ENCODE measurements at places on chromosomes 2 and 18.

- DNase-seq, result no peak
These were observed 55.6 kb upstream of the PHLPP1 start for GRCh38 chr18:62659698-62660097.

DNA sequence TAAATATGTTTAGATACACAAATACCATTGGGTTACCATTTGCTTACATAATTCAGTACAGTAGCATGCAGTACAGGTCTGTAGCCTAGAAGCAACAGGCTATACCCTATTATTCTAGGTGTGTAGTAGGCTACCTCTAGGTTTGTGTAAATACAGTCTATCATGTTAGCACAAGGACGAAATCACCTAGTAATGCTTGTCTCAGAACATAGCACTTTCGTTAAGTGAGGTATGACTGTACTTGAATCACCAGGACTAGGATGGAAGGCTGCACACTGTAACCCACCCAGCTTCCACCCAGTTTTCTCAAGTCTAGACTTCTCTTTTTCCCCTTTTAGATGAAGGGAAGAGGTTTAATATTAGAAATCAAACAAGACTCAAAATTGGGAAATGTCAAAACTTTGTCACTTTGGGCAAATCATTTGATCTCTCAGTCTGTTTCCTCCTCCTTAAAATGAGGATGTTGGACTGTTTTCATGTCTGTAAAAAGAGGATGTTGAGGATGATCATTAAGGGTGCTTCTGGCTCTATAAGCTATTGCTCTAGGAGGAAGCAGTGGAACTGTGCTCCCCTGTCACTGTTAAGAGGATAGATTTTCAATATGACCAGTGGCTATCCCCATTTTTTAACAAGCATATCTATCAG is 3.7 kb upstream of the SOCS6 start:
- DNase-seq, result no peak

DNA sequence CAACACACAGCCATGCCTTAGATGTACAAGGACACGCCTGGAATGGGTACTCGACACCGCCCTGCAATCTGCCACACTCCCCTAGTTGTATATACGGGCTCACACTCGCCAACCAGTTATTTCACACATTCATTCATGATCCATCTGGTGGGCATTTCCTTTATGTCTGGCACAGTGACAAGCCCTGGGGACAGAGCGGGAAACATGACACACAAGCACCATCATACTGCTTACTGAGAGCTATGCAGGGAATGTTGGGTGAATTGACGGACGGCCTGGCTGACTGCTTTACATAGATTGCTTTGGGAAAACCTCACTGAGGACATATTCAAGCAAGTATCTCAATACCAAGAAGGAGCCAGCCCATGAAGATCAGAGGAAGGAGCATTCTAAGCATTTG is 448.0 kb upstream of the SPRED2 start:
- no peak for DNase-seq

DNA sequence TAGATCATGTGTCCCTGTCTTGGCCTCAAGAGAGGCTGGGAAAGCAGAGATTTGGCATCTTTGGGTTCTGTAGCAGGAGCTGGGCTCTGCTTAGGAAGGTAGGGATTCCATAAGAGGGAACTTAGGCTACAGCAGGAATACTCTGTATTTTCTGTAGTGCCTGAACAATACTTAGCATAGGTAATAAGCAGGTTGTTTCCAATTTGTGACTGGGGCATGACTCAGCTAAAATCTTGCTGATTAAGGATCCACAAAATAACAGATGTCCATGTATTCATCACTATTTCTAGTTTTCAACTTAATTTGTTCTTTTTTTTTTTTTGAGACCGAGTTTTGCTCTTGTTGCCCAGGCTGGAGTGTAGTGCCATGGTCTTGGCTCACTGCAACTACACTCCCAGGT is 68.5 kb downstream of the SMAD4 start:
- no peak for DNase-seq

GRCh38 chr2:72722492-72723070 is 103.3 kb downstream of the EXOC6B start:
- DNase-seq, result peak; percentile 10

DNA sequence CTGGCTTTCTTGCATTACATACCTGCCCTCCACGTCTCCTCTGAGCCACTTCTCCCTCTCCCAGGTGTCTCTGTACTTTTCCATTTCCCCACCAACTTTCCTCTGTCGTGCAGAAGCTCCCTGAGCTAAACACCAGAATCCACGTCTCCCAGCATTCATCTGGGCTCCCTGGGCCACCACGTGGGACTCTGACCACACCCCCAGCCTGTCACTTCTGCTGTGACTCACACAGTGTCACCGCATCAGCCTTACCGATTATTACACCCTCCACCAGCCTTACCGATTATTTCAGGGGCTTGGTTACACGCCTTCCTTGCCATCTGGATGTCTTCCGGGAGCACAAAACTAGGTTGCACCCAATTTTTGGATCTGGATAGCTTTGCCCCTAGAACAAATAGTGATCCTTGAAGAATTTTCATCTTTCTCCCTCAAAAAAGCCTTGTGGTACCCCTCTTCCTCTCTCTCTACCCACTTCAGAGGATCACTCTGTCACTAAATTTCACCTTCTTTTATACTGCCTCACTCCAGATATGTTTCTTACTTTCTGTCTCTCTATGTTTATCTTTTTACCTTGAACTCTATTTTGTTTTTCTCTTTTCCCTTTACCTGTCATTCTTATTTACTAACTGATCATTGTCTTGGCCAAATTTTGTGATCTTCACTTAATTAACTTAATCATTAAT is 136.9 kb upstream of the CAB39 start:
- no peak for DNase-seq

- DNase-seq, result no peak
These were observed 100.0 kb downstream of the COLEC12 start for GRCh38 chr18:400456-400855.

DNA sequence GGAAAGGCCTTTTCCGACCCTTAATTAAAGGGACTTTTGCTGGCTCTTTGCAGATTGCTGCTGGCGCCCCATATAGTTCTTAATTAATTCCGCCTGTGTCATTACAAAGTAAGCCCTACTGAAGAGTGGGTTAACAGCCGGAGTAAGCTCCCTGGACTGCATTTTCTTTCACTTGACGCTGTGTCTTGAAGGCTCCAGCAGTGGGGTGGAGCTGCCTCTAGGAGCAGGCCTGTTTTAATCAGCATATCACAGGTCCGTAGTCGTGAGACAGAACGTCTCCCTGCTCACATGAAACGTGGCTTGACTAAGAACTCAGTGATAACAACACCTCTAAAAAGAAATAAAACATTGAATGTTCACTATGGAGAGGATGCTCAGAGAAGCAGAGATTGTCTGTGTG is 329.9 kb upstream of the RAB12 start:
- DNase-seq, result no peak

GRCh38 chr2:121505005-121505404 is 25.7 kb upstream of the RNU4ATAC start:
- DNase-seq, result peak; percentile 51

DNA sequence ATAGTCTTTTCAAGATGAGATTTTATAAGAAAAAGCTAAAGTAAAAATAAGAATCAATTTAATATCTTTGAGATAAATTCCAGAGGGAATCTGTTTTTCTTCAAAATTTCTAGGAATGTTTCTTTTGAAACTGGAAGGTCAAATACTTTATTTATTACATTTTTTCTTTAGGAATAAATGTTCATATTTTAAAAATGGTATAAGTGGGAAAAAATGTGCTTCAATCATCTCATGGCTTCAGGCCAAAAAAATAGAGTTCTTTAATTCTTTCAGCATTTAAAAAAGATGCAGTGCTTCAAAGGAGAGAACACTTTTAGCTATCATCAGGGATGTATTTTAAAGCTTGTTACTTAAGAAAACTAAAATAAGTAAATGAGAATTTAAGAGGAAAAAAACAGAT is 110.6 kb downstream of the NEB start:
- DNase-seq, result no peak

GRCh38 chr18:56270671-56271250 is 367.6 kb downstream of the TXNL1 start:
- DNase-seq, result no peak

GRCh38 chr2:43073401-43073825 is 153.0 kb downstream of the ZFP36L2 start:
- no peak for DNase-seq

DNA sequence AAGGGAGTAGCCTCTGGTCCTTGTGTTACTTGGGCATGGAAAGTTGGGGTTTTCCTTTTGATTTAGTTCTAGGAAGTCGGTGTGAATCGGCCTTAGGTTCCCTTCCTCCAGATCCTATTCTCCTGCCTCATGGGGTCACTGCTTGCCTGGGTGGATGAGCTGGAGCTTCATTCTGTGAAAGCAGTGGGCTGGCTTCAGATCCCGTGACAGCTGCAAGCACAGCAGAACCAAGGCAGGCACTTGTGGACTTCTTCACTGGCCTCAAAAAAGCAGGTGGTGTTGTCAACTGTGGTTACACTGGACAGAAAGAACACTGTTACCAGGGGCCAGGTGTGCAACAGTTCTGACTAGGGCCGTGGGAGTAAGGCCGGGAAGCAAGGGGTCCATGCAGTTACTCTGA is 243.4 kb downstream of the LDLRAD4 start:
- no peak for DNase-seq

- DNase-seq, result no peak
These were observed 229.9 kb downstream of the TTC32 start for GRCh38 chr2:19671916-19672315.

GRCh38 chr2:231412618-231412963 is 17.1 kb downstream of the B3GNT7 start:
- DNase-seq, result no peak

DNA sequence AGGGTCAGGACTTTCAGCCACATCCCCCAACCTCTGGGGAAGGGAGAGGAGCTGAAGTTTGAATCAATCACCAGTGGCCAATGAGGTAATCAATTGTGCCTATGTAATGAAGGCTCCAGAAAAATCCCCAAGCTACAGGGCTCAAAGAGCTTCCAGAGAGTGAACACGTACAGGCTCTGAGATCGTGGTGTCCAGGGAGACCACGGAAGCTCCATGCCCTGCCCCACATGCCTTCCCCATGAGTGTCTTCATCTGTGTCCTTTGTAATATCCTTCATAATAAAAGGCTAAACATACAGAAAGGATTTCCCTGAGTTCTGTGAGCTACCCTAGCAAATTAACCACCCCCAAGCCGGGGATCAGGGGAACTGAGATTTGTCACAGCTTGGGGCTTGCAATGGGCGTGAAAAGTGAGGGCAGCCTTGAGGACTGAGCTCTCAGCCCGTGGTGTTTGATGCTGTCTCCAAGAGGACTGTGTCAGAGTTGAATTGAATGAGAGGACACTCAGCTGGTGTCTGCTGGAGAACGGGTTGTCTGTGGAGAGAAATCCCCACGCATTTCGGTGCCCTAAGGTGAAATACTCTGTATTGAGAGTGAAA is 25.5 kb upstream of the TUBB6 start:
- DNase-seq, result no peak

- no peak for DNase-seq
These were observed 113.8 kb downstream of the AGAP1 start for GRCh38 chr2:235607546-235608199.

GRCh38 chr2:2656115-2657011 is 325.3 kb upstream of the MYT1L start:
- DNase-seq, result no peak

- no peak for DNase-seq
These were observed 8.1 kb upstream of the CCL20 start for GRCh38 chr2:227805578-227805977.

GRCh38 chr2:11865378-11865777 is 118.9 kb downstream of the LPIN1 start:
- no peak for DNase-seq

- DNase-seq, result no peak
These were observed 119.9 kb upstream of the SERTAD2 start for GRCh38 chr2:64773461-64774118.
